ENCODE measurements at places on chromosomes 2 and 18.

DNA sequence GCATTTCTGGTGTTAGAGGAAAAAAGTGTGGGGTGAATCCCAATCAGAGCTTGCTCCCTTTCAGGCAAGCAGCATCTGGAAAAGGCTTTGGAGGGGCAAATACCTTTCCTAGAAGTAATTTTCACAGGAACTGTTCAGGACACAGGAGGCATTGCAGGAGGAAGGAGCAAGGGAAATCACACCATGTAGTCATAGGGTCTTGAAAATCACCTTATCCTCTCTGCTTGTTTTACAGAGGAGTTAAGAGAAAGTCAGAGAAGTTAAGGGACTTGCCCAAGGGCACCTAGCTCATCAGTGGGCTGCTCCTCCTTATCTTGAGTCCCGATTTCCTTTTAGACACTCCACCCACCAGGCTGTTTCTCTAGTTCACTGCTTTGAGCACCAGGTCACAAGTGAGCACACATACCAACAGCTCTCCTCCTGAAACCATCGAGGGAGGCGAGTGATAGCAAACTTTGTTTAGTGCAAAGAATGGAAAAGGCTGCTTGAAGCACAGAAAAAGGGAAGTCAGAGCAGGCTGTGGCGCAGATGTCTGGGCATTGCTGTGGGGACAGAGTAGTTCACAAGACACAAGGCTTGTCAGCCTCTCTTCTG is 89.2 kb upstream of the CXCR4 start:
- DNase-seq, result no peak

DNA sequence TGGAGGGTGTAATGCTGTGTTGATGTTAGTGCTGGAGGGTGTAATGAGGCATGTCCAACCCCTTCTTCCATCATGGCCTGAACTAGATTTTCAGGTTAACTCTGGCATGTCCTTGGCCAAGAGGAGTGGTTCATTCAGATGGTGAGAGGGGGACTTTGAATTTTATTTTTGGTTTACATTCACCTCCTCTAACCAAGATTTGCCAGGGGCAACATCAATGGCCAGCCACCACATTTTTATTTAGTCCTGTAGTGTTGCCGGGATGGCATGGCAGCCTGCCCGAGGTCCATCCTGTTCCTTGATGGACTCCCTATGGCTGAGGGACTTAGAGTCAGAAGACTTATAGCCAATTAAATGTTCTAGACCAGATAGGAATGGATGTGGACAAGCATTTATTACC is 484.6 kb upstream of the HS6ST1 start:
- no peak for DNase-seq

DNA sequence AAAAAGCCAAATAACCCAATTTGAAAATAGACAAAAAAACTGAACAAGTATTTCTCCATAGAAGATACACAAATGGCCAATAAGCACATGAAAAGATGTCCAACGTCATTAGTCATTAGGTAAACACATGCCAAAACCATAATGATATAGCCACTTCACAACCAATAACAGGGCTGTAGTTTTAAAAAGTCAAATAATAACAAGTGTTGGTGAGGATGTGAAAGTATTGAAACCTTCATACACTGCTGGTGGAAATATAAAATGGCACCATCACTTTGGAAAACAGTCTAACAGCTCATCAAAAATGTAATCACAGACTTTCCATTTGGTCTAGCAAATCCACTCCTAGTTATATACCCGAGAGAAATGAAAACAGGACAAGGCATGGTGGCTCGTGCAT is 144.2 kb upstream of the CYP1B1 start:
- DNase-seq, result no peak

DNA sequence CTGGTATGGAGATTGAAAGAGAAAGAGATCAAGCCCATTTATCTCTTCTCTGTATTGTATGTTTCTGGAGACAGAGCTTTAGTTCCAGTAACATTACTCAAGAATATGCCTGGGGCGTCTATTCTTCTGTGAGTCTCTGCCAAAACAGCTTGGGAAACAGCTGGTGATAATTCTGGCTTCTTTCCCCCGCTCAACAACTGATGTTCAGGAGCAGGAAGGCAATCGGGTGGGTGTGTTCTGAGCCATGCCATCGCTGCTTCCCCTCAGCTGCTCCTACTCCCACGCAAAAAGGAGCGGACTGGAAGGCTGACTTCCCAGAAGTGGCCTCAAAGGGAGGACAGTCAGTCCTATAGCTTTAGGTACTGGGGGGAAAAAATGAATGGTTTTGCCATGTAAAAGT is 695.1 kb downstream of the PLCL1 start:
- no peak for DNase-seq

- DNase-seq, result no peak
Measured at GRCh38 chr2:140344838-140345237, 1564.6 kb upstream of the NXPH2 start.

GRCh38 chr2:204019572-204020501 is 83.3 kb downstream of the ICOS start:
- no peak for DNase-seq

DNA sequence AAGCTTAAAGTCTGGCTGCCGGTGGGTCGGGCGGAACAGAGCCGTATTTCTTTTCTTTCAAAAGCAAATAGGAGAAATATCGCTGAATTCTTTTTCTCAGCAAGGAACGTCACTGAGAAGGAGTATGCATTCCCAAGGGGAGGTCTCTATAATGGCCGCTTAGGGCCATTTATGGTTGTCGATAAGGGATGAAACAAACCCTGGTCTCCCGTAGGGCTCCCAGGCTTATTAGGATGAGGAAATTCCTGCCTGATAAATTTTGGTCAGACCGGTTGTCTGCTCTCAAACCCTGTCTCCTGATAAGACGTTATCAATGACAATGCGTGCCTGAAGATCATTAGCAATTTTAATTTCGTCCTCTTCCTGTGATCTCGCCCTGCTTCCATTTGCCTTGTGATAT is 227.7 kb upstream of the ZEB2 start:
- DNase-seq, result no peak

DNA sequence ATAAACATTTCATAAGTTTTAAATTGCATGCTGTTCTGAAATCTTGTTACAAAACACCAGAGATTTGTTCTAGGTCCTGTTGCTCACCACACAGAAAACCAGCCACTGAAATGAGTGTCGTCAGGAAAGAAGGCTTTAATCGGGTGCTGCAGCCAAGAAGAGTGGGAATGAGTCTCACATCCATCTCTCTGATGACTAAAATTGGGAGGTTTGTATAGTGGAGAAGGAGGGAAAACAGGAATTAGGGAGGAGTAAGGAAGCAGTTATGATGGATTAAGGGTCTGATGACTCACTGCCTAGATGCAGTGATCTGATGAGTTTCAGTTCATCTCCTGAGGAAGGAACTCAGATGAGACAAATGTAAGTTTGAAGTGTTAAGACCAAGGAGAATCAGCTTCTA is 42.1 kb upstream of the GPR39 start:
- no peak for DNase-seq

GRCh38 chr2:126715111-126715510 is 59.2 kb downstream of the GYPC start:
- DNase-seq, result no peak

DNA sequence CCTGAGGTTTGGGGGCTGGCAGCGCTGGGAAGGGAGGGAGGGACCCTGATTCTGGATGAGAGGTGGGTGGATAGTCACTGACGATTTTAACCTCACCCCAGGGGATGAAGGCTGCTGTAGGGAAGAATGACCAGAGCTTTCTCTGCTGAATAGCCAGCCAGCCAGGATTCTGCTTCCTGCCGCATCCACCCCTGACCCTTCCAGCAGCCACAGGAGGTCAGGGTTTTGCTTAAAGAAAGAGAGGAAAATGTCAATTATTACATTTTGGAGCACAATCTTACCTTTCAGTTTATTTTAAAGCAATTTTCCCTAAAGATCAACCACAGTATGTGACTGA is 217.7 kb downstream of the GBX2 start:
- DNase-seq, result peak; percentile 23

DNA sequence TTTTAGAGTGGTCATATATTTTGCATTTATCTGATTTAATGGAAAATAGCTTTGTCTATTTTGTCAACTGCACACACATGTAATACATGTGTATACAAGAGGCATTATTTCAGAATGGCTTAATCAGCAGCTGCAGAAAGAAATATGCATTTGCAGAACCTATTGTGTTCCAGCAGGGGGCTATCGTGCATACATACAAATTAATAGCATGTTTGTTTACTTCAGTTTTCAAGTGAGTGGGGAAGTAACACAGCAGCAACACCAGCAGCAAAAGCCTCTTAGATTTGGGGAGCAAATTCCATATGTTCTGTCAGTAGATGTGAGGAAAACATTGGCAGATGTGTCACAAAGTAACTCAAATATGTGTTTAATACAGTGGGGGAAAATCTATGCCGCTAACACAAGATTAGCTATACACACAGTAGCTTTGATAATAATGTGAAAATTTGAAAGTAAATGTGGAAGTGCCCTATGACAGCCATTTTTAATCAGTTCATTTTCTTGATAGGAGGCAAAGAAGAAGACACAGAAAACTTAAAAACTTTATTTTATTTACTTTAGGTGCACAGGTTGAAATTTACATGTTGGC is 218.1 kb downstream of the WDR7 start:
- no peak for DNase-seq
